ENCODE measurements at places on chromosomes 4 and X. TPM values are rescaled to one million over a fixed set of nuclear protein-coding genes. Genes with fewer than 3 reads are reported as not detected.

DNA sequence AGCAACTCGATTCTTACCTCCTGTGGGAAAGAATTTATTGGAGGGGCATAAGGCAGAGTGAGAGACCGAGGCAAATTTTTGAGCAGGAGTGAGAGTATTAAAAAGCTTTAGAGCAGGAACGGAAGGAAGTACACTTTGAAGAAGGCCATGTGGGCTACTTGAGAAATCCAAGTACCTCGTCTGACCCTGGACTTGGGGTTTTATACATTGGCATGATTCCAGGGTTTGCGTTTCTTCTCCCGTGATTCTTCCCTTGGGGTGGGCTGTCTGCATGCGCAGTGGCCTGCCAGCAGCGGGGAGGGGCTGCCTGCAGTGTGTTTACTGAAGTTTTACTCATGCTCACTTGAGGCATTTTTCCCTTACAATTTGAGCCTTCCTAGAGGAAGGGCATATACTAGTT, 3.4 kb downstream of the GALNT7 start:
- no peaks in the 10 kb centered on the region for H3K27me3 ChIP-seq
- H3K4me3 ChIP-seq, result no peak overlapping the region
- no peaks in the 10 kb centered on the region for H3K36me3 ChIP-seq
- H3K4me1 ChIP-seq, result peaks cover 19% of the 10 kb centered on the region
- DNase-seq, result no peak
- no peak overlapping the region for H3K27ac ChIP-seq

The GRXCR1 gene
- total RNA-seq, result not detected

The SRD5A3 gene
- 5.4 TPM for total RNA-seq

The BCAP31 gene
- 104 TPM for total RNA-seq

DNA sequence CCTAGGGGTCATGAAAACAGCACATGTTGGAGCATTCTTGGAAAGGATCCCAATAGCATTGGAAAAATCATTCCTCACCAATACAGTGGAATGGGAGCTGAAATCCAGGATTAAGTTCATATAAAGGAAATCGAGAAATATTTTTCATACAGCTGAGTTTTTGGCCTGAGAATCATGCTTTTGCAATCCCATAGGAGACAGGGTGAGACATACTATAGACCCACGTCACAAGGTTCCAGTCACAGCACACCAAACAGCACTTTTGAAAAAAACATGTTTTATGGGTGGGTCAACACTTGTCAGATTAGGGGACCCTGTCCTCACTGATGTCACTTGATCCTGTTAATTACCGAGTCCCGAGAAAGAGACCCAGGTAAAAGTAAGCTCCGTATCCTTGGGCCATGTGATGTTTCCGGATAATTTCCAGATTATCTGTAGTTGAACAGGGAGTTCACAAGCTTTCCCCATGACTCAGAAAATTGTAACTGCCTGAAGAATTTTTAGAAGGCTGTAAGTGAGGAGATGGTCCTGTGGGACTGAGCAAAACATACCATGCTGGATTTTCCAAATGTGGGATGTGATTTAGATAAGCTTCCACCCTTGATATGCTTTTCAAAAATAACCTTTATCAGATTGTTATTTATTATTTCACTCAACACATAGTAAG, 80.9 kb upstream of the TLR3 start:
- no peaks in the 10 kb centered on the region for H3K36me3 ChIP-seq
- DNase-seq, result no peak
- no peak overlapping the region for H3K4me3 ChIP-seq
- peak overlapping the region; percentile 41 for H3K27ac ChIP-seq

GRCh38 chr4:118742050-118742449, 56.9 kb downstream of the METTL14 start:
- peaks cover 30% of the 10 kb centered on the region for H3K36me3 ChIP-seq
- H3K27me3 ChIP-seq, result no peaks in the 10 kb centered on the region
- DNase-seq, result no peak
- peak overlapping the region; percentile 9 for H3K27ac ChIP-seq
- no peak overlapping the region for H3K4me3 ChIP-seq

The F9 gene
- 0.28 TPM for total RNA-seq

- H3K27ac ChIP-seq, result no peak overlapping the region
- H3K27me3 ChIP-seq, result no peaks in the 10 kb centered on the region
- DNase-seq, result no peak
- H3K36me3 ChIP-seq, result no peaks in the 10 kb centered on the region
- no peak overlapping the region for H3K4me3 ChIP-seq
Measured at GRCh38 chrX:8848441-8848840, 47.3 kb upstream of the FAM9A start.

The GLRA2 gene
- not detected for total RNA-seq

The TMEM154 gene
- total RNA-seq, result 1.3 TPM

GRCh38 chrX:98380106-98380505, 1496.4 kb downstream of the RPA4 start:
- no peaks in the 10 kb centered on the region for H3K4me1 ChIP-seq
- H3K27ac ChIP-seq, result no peak overlapping the region
- H3K36me3 ChIP-seq, result no peaks in the 10 kb centered on the region
- DNase-seq, result no peak
- no peaks in the 10 kb centered on the region for H3K27me3 ChIP-seq
- H3K4me3 ChIP-seq, result no peak overlapping the region

DNA sequence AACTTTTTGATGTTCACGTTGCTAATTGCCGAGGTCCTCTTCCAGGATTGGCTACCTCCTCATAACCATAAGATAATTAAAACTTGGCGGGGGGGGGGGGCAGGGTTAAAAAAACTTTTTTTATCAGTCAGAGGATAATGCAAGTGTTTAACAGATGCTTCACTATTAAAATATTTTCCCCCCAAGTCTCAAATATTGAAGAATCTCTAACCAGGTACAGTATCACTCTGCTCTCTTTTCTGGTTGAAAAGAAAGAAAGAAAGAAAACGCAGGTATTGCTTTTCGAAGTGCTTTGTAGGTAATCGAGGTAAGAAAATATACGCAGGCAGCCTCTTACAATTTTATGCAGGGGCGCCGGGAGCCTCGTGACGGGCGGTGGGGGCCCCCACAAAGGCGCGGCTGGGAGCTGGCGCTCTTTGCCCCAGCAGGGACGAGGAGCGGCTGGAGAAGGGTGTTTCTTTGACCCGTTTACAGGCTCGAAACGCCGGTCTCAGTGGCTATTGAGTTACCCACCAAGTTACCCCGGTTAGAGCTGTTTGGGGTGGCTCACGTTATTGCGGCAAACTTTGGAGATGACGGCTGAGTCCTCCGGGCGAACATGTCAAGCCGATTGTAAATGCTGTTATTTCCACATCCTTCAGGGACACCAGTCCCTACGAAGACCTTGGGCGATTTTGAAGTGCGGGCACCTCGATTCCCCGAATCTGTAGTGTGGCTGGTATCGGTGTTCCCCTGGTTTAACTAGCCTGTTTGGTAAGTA, 477 bp upstream of the HAND2 start:
- H3K36me3 ChIP-seq, result no peaks in the 10 kb centered on the region
- peak overlapping the region; percentile 92 for H3K27ac ChIP-seq
- H3K4me3 ChIP-seq, result peak overlapping the region; percentile 76
- no peaks in the 10 kb centered on the region for H3K27me3 ChIP-seq
- peaks cover 8% of the 10 kb centered on the region for H3K4me1 ChIP-seq

GRCh38 chr4:20192736-20193135, 59.0 kb upstream of the SLIT2 start:
- no peaks in the 10 kb centered on the region for H3K4me1 ChIP-seq
- DNase-seq, result no peak
- no peak overlapping the region for H3K4me3 ChIP-seq
- no peaks in the 10 kb centered on the region for H3K36me3 ChIP-seq
- H3K27ac ChIP-seq, result no peak overlapping the region

The SLIT2 gene
- 71.1 TPM for total RNA-seq

The ESX1 gene
- not detected for total RNA-seq

GRCh38 chr4:176799653-176800052, 6.9 kb upstream of the VEGFC start:
- H3K4me1 ChIP-seq, result no peaks in the 10 kb centered on the region
- H3K27ac ChIP-seq, result no peak overlapping the region
- H3K36me3 ChIP-seq, result no peaks in the 10 kb centered on the region
- DNase-seq, result no peak
- H3K4me3 ChIP-seq, result no peak overlapping the region
- no peaks in the 10 kb centered on the region for H3K27me3 ChIP-seq

GRCh38 chr4:125837493-125838201, 522.9 kb downstream of the FAT4 start:
- no peaks in the 10 kb centered on the region for H3K4me1 ChIP-seq

DNA sequence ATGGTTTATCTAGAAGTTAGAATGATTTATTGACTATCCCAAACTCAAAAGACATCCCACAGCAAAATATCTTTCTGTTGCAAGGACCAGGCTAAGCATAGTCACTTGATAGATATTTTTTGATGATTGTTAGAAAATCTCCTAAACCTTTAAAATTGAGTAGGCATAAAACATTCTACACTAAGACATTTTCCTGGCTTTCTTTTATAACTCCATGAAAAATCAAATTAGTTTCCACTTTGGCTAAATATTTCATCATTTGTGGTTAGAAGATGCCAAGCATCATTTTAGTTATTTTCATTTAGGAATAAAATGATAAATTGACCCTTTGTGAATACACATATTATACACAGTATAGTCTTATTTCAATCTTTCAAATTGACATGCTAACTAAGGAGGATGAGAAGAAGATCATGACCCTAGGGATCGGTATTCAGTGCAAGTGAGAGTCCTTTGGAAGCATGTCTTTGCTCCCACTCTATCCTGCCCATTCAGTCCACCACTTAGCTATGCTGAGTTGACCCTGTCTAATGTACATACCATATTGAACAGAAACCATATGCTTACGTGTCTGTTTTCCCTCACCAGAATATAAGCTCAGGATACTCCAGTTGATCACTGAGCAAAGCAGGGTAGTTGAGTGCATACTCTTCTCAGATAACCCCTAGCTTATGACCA, 136.6 kb upstream of the OTUD4 start:
- H3K27ac ChIP-seq, result no peak overlapping the region
- no peak overlapping the region for H3K4me3 ChIP-seq
- H3K36me3 ChIP-seq, result no peaks in the 10 kb centered on the region
- no peaks in the 10 kb centered on the region for H3K27me3 ChIP-seq
- no peaks in the 10 kb centered on the region for H3K4me1 ChIP-seq

GRCh38 chr4:180528003-180528402, 1715.2 kb upstream of the TENM3 start:
- H3K4me3 ChIP-seq, result no peak overlapping the region
- no peak overlapping the region for H3K27ac ChIP-seq
- no peaks in the 10 kb centered on the region for H3K4me1 ChIP-seq
- no peaks in the 10 kb centered on the region for H3K27me3 ChIP-seq
- no peaks in the 10 kb centered on the region for H3K36me3 ChIP-seq

The VCX2 gene
- total RNA-seq, result not detected

GRCh38 chr4:88993246-88993645, 63.7 kb downstream of the FAM13A start:
- H3K4me3 ChIP-seq, result no peak overlapping the region
- H3K27ac ChIP-seq, result no peak overlapping the region
- no peaks in the 10 kb centered on the region for H3K36me3 ChIP-seq
- DNase-seq, result no peak
- H3K4me1 ChIP-seq, result peaks cover 17% of the 10 kb centered on the region

All from thoracic aorta (tissue), 2 donors.